Fibroblast of skin of scalp (primary cell): ENCODE measurements at places on chromosomes 11 and 22.

DNA sequence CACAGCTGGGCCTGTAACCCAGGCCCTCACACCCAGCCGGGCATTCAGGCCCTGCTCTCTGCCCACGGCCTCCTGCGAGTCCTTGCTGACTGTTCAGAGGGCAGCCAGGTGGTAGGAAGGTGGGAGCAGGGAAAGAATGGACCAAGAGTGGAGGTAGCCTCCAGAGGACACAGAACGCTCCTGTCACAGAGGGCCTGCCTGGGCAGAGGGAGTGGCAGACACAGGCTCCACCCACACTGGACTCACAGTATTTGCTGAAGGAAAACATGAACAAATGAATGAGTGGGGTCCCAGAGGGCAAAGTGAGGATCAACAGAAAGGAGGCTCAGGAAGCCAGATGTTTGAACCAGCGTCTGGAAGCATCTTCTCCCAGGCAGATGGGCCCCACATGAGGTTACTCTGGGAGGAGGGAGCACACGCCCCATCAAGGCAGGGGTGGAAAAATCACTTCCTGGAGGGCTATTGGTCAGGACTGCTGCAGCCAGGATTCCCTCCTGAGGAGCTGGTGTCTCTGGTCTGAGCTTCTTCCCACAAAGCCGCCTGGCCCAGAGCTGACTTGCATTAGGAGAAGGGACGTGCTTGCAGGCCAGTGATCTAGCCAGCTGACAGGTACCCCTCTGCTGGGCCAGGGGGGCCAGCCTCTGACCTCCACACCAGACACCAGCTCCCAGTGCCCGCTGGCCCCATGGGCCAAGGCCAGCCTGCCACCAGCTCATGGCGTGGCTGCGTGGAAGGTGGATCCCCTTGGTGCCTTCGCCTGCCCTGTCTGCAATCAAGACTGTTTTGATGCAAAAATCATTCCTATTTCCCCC, 84.0 kb downstream of the THAP12 start:
- no peak for DNase-seq

- DNase-seq = no peak
These were observed 67.2 kb downstream of the BMAL1 start for GRCh38 chr11:13344818-13345217.

GRCh38 chr22:27972732-27973698, 54.0 kb upstream of the PITPNB start:
- no peak for DNase-seq

DNA sequence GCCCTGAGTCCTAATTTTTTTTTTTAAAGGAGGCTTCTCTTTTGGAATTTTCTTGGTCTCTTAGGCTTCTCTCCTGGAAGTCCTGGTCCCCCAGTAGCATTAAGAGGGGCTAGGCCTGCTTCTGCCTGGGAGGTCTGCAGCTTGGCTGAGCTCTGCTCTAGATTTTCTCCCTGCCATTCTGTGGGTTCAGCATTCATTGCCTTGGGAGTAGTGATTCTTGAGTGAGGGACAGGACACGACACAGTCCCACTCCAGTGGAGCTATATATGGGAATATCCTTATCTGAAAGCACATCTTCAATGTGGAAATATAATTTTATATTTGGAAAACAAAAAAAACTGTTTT, 3.7 kb downstream of the IGSF22 start:
- DNase-seq = no peak

GRCh38 chr11:2750101-2750681, 50.4 kb upstream of the KCNQ1OT1 start:
- DNase-seq = no peak

DNA sequence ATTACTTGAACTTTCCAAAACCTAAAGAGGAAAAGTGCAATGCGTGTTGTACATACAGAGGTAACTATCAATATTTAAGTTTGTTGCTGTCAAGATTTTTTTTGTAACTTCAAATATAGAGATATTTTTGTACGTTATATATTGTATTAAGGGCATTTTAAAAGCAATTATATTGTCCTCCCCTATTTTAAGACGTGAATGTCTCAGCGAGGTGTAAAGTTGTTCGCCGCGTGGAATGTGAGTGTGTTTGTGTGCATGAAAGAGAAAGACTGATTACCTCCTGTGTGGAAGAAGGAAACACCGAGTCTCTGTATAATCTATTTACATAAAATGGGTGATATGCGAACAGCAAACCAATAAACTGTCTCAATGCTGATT, 2.1 kb downstream of the ADM start:
- no peak for DNase-seq

GRCh38 chr11:70265341-70265740, 5.1 kb upstream of the PPFIA1 start:
- DNase-seq = no peak

- DNase-seq = no peak
These were observed 61.2 kb downstream of the RNF169 start for GRCh38 chr11:74809801-74810200.

GRCh38 chr11:8382436-8383053, 118.9 kb upstream of the LMO1 start:
- peak; percentile 22 for DNase-seq

- peak; percentile 93 for DNase-seq
These were observed 197.2 kb upstream of the PITPNB start for GRCh38 chr22:28116219-28116673.

GRCh38 chr11:58334708-58335107, 24.2 kb downstream of the OR5B17 start:
- peak; percentile 86 for DNase-seq

- peak; percentile 40 for DNase-seq
These were observed 15.0 kb downstream of the METTL15 start for GRCh38 chr11:28123151-28123581.

DNA sequence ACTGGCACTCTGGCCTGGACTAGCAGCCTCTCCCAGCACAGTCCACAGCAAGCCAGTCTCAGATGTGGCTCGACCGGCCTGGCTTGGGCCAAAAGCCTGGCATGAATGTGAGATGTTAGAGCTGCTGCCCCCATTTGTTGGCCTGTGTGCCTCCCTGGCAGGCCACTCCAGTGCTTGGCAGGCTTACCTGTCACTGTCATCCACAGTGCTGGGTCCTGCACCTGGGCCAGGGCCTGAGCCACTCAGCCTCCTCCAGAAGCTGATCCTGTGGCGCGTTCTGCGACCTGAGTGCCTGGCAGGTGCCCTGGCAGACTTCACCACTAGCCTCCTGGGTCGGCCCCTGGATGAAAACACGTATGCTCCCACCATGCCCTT, 36.1 kb downstream of the RRP8 start:
- DNase-seq = no peak

- DNase-seq = no peak
These were observed 31.6 kb upstream of the CAVIN3 start for GRCh38 chr11:6351782-6352382.

DNA sequence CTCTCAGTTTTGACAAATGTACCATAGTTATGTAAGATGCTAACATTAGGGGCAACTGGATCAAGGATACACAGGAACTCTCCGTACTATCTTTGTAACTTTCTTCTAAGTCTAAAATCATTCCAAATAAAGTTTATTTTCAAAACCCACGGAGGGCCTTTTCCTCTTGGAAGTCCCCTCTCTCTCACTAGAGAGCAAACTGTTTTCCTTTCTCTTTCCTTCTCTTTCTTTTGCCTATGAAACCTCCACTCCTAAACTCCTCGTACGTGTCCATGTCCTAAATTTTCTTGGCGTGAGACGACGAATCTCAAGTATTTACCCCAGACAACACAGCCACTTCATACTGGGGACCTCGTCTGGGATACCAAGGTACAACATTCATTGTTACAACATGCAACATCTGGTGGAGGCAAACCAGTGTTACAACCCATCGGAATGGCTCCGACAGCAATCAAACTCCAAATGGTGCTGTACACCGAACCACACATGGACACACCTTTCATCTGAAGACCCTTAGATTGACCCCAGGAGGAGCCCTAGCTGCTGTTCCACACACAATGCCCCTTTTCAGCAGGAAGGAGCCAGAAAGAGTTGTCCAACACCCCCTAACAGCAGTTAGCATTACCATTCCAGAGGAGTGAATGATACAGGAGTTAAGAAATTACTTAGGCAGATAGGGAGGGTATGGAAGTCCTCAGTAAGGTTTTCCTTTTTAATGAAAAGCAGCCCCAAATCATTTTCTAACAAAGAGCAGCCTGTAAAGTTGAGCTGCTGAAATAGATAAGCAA, 108.1 kb downstream of the SGSM3 start:
- no peak for DNase-seq

DNA sequence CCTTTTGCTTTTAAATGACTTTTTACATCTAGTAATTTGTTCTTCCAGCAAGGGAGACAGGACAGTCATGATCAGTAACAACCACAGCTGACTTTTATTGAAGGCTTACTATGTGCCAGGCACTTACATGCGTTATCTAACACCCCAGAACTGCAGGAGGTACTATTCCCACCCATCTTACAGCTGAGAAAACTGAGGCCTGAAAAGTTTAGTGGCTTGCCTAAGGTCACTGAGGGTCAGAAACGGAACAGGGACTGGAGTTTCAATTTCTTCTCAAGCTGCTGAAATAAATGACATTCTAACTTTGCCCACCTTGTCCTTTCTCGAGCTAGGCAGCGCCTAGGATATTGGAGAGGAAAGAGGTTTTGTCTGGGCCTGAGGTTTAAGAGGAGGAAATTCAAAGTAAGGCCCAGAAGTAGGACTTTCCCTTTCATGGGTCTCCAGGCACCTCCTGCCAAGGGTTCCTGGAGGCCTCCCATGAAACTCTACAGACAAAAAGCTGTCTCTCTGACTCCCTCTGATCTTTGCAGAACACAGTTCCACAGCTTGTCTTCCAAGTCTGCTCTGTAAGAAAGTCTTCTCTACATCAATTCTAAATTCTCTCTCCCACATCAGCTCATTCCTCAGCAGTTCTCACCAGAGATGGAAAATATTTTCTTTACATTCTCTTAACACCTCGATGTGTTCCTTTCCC, 102.2 kb downstream of the NAT10 start:
- no peak for DNase-seq

DNA sequence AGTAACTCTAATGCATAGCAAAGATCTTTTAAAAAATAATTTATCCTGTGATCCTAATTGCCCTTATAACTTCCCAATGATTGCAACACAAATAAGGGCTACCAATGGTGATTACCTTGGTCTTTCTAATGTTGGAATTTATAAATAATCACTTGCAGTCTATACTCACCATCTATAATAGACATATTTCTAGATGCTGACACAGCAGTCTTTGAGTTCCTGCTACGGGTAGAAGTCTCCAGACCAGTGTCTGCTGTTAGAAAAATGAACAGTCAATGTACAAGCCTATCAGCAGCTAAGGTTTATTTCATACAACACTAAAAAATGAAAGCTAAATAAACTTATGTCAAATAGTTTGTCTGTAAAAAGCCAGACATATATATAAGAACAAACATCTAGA, 44.4 kb upstream of the GPR83 start:
- DNase-seq = no peak

DNA sequence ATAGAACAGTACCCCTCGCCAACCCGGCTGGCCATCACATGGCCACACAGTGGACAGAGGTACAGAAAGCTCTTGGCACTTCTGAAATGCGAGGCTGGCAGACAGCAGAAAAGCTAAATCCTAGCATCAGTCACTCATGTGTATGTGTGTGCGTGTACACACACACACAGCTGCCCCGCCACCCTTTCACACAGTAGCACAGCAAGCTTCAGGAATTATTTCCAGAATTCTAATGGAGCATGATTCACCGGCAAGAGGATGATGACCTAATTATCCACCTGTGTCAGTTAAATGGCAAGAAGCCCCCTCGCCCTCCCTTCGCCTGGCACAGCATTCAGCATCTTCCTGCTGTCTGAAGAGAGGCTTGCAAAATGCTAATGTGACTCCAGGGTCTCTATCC, 336.0 kb downstream of the SHANK2 start:
- no peak for DNase-seq

GRCh38 chr22:40123387-40123786, 54.3 kb upstream of the TNRC6B start:
- peak; percentile 13 for DNase-seq

- DNase-seq = no peak
These were observed 23.9 kb upstream of the TTLL12 start for GRCh38 chr22:43210631-43211515.

- no peak for DNase-seq
These were observed 148.3 kb downstream of the TRPC6 start for GRCh38 chr11:101435408-101435973.

DNA sequence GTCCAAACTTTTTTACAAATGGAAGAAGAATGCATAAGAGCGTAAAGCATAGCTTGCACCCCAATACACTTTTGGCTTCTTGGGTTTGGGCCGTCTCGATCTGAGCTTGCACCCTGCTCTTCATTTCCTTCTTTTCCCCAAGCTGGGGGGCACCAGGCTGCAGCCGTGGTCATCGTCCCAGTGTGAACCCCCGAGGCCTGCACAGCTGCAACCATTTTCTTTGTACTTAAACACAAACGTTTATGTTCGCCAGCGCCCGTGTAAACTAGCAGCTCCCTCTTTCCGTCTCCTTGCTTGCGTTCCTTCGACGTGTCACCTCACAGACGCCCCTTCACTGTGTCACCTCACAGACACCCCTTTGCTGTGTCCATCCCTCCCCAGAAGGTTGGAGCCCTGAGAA, 10.1 kb downstream of the KRTAP5-5 start:
- DNase-seq = no peak

DNA sequence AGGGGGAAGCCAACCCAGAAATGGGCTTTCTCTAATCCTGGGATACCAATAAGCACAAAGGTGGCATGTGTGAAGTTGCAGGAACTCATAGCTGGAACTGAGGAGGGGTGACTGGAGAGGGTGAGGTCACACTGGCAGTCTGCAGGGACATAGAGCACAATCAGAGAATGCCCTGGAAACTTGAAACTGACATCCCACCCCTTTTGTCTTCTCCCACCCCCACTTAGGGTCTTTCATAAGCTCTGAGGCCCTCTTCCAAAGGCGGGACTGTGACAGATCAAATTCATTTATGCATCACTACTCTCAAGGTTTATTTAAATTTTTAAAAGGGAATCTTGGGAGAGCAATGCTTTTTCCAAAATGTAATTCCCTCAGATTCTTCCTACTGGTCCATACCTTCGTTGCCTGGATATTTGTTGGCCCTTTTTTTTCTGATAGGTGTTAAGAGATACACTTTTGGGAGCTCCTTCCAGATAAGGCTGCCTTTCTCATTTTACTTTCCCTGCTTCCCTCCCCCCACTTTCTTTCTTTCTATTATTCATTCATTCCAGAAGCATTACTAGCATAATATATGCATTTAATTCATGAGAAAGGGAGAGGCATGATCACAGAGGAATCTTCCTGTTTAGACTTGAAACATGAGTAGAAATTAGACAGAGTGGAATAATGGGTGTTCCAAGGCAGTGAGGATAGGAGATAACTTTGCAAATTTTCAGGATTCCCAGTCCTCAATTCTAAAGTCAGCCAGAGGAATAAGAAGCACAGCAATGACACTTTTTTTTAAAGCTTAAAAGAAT, 14.8 kb downstream of the OR51E2 start:
- DNase-seq = peak; percentile 26
